ENCODE measurements at places on chromosomes 4 and X. TPM values are rescaled to one million over a fixed set of nuclear protein-coding genes. Genes with fewer than 3 reads are reported as not detected.
A peak's percentile ranks its signal among the peaks of the same experiment; 100 is the strongest.

DNA sequence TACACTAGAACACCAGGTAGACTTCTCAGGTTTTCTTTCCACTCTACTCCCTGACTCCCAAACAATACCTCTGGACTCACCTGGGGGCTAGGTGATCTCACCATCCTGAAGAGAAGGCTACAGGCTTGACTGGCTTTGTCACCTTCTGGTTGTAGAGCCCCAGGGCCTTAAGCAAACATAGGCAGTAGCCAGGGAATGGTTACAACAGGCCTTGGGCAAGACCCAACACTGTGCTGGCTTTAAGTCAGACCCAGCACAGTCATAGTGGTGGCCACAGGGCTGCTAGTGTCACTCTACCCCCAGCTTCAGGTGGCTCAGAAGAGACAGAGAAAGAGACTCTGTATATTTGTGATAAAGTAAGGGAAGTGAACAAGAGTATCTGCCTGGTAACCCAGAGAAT is 118.1 kb upstream of the EMCN start:
- DNase-seq = no peak

DNA sequence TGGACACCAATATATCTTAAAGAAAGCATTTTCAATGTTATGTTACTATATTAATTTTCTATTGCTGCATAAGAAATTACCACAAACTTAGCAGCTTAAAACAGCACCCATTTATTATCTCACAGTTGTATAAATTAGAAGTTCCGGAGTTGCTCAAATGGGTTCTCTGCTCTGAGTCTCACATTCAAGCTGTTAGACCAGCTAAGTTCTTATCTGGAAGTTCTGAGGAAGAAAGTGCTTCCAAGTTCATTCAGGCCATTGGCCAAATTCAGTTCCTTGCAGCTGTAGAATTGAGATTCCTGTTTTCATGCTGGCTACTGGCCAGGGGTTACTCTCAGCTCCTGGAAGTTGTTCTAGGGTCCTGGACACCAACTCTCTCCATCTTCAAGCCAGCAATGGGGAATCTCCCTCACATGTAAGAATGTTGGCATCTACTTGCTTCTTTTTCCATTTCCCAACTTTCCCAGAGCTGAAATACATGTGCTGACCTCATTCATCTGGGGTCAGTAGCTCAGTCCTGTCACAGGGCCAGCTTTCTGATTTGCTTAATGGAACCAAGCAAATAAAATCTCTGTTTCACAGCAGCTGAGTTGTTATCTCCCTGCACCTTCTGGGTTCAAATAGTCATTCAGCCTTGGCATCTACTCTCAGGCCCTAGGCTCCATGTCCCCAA is 99.6 kb upstream of the INTU start:
- no peak for DNase-seq

GRCh38 chrX:39592776-39593175 is 505.0 kb downstream of the BCOR start:
- no peak for DNase-seq

GRCh38 chr4:74365761-74366160 is 816 bp downstream of the EREG start:
- DNase-seq = no peak

DNA sequence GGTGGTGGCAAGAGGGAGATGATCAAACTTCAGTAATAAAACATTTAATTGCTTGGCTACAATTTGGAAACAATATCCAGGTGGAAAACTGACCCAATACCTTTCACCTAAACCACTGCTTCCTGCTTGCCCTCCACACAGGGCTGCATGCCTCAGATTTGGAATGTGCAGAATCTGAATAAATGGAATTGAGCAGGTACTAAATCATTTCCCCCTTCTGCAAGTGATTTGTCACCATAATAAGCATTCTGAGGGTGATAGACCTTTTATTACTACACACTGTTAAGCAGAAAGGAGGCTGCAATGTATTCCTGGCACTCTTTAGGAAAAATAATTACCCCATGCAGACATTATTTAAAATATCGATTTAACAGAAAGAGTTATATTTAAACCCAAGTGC is 291.8 kb downstream of the IDS start:
- no peak for DNase-seq

GRCh38 chr4:158121161-158121579 is 51.7 kb downstream of the GASK1B start:
- DNase-seq = peak; percentile 7

GRCh38 chrX:18898492-18898891 is 85.4 kb downstream of the PHKA2 start:
- DNase-seq = no peak

- DNase-seq = no peak
Measured at GRCh38 chrX:20519826-20520225, 253.1 kb upstream of the RPS6KA3 start.

- no peak for DNase-seq
Measured at GRCh38 chrX:68895341-68895755, 66.5 kb downstream of the EFNB1 start.

- no peak for DNase-seq
Measured at GRCh38 chr4:76802236-76803021, 95.5 kb downstream of the SOWAHB start.

- no peak for DNase-seq
Measured at GRCh38 chr4:98485816-98486345, 172.5 kb downstream of the TSPAN5 start.

- no peak for DNase-seq
Measured at GRCh38 chrX:48589482-48590162, 7.7 kb upstream of the WDR13 start.

GRCh38 chr4:99383833-99384392 is 31.4 kb upstream of the ADH1C start:
- DNase-seq = no peak

DNA sequence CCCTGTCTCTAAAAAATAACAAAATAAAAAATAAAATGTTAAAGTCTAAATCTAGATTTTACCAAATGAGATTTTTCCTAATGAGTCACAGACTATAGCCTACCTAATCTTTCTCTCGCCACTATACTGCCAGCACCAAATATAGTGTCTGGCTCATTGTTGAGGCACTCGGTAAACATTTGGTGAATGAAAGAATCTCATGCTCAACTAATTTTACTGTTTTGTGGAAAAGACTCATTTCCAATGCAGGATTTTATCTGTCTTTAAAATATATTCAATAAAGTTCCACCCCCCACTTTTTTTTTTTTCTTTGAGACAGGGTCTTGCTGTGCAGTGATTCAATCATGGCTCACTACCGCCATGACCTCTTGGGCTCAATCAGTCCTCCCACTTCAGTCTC is 71.5 kb downstream of the PLS3 start:
- DNase-seq = no peak

DNA sequence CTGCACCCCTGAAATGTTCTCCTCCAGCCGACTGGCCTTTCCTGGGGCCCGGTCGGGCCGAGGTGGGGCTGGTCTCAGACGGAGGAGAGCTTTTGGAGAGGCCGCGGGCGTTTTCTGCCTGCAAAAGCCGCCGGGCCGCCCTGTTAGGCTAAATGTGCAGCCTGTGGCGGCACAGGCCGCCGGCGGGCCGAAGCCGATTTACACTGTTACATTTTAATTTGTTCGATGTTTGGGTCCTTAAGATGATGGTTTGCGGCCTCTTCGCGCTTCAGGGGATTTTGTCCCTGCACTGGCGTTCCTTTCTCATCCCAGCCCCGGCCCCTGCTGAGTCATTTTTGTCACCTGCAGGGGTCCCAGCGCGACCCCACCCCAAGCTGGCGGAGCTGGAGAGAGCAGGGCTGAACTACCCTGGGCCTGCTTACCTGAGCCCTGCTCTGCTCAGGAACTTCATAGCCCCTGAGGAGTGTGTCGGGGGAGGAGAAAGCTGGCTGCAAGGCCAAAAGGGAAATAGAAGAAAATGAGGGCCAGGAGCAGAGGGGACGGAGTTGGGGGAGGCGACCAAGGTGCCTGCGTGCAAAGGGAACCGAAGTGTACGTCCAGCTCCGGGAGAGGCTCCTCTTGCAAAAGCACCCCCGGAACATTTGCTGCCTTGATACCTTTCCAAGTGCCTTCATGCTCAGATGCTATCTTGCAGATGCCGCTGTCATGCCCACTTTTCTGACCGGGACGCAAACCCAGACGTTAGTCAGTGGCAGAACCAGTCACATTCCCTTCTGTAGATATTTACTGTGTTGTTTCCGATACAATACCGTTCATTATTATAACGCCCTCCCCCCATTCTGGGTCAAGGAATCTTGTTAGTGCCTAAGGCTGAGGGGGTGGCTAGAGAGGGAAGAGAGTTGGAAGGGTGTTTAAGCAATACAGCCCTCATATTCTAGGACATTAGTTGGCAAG is 977 bp upstream of the RBBP7 start:
- DNase-seq = no peak

GRCh38 chr4:180751009-180751408 is 1492.2 kb upstream of the TENM3 start:
- DNase-seq = no peak

DNA sequence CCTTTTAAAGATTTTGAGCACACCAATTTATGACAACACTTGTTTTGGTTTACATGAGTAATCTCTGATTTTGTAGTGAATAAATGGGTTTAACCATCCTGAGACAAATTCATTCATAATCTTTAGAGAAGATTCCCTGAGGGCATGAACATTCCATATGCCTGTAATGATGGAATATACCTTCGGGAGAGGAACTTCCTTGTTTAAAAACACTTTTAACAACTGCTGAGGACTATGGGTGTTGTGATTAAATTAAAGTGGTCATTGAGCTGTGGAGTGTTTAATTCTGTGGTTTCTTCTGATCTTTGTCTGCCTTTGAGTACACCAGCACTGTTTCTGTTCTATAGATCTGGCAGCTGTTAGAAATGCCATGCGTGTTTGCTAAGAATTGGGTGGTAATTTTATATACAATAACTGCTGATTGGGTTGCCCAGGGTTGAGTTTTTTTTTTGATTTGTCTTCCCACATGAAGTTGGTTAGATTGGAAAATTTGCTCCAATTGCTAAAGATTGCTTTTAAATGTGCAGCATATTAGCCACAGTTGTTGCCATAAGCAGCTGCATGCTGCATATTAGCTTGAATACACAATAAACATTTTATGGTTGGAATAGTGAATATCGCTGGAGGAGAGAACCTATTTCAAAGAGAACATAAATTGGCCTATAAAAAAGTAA is 86.8 kb downstream of the DCLK2 start:
- no peak for DNase-seq

DNA sequence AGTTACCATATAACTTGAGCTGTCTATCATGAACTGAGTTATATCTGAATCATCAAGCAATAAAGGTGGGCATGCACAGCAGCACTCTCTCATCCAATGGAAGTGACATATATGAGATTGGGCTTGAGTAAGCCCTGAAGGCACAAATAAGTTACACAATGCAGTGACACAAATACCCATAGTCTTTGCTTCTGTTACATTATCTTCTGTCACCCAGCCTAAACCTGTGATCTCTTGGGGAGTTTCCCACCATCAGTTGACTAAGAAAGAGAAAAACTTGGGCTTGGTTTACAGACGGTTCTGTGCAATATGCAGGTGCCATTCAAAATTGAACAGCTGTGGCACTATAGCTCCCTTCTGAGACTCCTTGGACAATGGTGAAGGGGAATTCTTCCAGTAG is 138.8 kb upstream of the IL15 start:
- no peak for DNase-seq

GRCh38 chrX:125005863-125006262 is 313.8 kb upstream of the TEX13C start:
- no peak for DNase-seq

DNA sequence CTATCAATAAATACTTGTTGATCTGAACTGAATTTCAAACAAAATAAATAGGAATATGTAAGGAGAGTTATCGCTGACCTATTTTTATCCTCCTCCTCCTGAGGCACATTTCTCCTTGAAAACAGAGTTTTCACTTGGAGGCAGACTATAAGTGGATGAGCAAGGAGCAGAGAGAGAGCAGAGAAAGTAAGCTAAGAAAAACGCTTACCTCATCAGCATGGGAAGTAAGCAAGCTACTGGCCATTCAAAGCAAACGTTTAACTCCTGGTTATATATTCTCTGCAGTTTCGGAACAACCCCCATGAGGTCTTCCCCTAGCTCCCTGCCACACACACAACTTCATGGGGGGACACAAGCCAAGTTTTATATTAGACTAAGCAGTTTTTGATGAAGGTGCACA is 13.2 kb downstream of the ZDHHC9 start:
- DNase-seq = no peak

GRCh38 chr4:147991543-147992283 is 259.8 kb downstream of the ARHGAP10 start:
- no peak for DNase-seq

- DNase-seq = no peak
Measured at GRCh38 chr4:28436191-28437080, 1575.8 kb downstream of the STIM2 start.

DNA sequence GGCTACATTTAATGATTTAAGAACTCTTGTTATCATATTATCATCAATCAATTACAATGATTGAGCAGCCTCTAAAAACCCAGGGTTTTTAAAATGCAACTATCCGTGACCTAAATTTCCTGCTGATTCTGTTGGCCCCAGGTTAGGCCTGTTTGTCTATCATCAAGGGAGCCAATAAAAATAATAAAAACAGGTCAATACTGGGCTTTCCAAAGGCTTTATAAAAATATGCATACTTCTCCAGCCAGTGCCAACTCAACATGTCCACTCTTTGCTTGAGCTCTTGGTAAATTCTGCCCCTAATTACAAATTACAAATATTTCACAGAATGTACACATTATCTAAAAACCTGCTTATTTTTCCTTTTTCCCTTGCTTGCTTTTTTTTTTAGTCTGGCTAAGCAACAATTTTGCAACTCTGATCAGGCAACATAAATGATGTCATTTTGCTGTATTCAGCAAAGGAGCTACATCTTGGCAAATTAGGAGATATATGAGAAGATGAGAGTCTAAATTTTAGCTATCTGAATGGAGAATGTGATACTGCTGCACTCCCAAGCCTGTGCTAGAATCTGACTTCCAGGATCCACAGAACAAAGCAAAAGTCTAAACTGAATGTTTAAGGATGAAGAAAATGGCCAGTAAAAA is 204.0 kb downstream of the SCFD2 start:
- DNase-seq = no peak

DNA sequence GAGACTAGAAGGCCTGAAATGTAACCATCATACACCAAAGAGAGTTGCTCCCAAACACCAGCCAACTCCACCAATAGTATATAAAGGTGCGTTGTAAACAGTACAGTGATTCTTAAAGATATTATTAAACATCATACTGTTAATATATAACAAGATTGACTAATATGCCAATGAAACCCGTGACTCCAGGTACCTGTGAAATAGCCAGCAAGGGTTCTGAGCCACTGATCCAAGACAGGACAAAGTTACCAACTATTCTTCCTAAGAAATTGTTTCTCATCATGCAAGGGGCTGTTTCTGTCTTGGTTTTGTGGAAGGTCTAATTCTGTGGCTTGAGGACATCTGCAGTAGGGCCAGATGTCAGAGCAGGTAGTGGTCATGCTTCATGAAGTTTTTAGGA is 47.2 kb downstream of the FHL1 start:
- DNase-seq = no peak

The CENPU gene
- total RNA-seq = 33.9 TPM

The IQCM gene
- 0.52 TPM for total RNA-seq

The GRSF1 gene
- total RNA-seq = 90.0 TPM

The ATP8A1 gene
- 7.9 TPM for total RNA-seq

The ENOPH1 gene
- 57.6 TPM for total RNA-seq

The TMEM184C gene
- total RNA-seq = 23.6 TPM

The PGM2 gene
- 30.3 TPM for total RNA-seq

The CTAG2 gene
- total RNA-seq = not detected

The GPR173 gene
- total RNA-seq = 1.2 TPM

The MAGEB18 gene
- not detected for total RNA-seq

The LIMCH1 gene
- total RNA-seq = 295 TPM

The NWD2 gene
- not detected for total RNA-seq
